ENCODE measurements at places on chromosomes 2 and 18.

- DNase-seq = peak; percentile 99
Measured at GRCh38 chr2:115199966-115200365, 757.5 kb downstream of the DPP10 start.

DNA sequence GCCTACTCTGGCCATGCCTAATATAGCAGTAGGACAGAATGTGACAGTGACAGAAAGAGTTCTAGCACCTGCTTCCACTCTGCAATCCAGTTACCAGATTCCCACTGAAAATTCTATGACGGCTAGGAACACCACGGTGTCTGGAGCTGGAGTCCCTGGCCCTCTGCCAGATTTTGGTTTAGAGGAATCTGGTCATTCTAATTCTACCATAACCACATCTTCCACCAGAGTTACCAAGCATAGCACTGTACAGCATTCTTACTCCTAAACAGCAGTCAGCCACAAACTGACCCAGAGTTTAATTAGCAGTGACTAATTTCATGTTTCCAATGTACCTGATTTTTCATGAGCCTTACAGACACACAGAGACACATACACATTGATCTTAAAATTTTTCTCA is 45.2 kb upstream of the TTR start:
- no peak for DNase-seq

DNA sequence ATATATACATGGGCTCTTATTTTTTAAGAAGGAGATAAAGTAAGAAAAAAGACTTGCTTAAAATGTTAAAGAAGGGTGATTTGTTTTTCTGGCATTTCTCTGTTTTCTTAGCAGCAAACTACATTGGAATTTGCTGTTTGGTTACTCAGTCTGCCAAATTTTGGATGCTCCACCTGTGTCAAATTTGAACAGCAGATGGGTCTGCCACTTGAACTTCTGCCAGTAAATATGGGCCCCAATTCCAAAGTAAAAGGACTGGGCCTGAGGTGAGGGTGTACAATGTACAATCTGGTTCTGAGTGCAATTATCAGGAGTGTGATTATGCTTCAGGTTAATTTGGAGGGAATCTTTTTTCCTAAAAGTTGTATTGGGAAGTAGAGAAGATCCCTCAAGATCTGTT is 794.5 kb downstream of the DSC3 start:
- no peak for DNase-seq

GRCh38 chr2:23617167-23617810 is 232.3 kb downstream of the KLHL29 start:
- DNase-seq = peak; percentile 85

DNA sequence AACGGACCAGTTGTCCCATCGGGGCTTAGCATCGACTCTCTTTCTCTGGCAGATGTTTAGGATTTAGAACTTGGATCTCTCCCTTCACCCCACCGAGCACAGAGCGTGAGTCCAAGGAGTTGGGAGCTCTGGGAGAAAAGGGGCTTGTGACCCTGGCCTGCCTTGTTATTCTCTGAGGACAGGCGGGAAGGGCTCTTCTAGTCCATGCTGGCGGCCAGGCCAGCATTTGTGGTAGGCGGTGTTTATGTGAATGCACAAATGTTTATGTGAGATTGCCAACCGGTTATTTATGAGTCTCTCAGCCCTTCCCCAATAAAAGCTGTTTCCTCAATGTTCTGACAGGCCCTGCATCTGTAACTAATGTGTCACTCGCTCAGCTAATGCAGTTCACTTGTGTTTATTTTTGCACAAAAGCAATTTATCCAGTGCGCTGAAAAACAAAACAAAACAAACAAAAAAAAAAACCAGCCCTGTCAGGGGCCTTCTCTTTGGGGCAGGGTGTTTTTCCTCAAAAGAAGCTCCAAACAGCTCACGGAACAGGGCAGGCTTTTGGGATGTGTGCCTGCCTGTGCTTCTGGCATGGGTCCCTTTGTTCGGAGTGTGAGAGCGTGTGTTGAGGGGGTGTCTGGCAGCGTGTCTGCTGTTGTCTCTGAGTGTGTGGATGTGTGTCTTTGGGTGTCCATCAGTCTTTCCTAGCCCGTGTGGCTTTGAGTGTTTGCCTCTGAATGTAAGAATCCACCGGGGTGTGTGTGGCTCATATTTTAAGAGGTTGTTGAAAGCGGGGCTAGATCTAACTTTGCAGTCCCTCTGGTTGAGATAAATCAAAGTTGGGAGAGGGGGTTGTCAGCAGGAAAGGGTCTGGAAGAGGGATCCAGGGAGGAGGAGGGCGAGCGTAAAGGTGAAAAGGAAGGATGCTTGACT is 52.8 kb upstream of the HAAO start:
- peak; percentile 98 for DNase-seq

DNA sequence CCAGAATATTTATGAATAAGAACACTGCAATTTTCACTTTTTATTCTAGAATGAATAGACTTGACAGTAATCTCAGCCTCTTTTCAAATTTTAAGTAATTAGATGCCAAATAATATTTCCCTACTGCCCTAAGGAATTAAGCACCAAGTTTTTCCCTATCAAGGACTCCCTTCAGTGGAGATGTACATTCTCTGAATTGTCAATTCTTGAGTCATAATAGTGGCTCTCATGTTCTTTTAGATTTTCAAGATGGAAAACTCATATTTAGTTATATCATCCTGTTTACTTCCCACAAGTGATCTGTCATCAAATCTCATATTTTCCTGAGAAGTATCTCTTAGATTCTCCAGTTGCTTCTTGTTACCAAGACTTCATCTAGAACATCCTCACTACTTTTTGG is 1248.9 kb upstream of the CHAC2 start:
- no peak for DNase-seq

DNA sequence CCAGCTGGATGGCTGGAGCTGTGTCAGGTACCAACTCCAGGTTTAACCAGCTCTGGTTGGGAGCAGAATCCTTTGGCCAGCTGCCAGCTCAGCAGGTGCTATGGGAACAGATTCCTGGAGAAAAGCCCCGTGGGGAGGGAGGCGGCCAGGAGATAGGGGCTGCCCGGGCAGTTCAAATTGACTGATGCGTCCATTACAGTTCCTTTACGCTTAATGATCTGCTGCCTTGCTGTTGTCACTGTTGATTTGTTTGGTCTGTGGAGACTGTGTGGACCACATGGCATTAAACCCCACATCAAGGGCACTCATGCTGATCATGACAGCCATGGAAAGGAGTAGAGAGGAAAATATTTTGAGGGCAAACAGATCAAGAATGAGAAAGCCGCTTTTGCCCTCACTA is 200.0 kb downstream of the TSN start:
- DNase-seq = no peak

GRCh38 chr2:33166287-33166881 is 219.6 kb downstream of the LTBP1 start:
- no peak for DNase-seq

GRCh38 chr2:223169830-223170605 is 118.0 kb downstream of the KCNE4 start:
- no peak for DNase-seq

GRCh38 chr2:235577404-235578330 is 83.8 kb downstream of the AGAP1 start:
- DNase-seq = peak; percentile 88

DNA sequence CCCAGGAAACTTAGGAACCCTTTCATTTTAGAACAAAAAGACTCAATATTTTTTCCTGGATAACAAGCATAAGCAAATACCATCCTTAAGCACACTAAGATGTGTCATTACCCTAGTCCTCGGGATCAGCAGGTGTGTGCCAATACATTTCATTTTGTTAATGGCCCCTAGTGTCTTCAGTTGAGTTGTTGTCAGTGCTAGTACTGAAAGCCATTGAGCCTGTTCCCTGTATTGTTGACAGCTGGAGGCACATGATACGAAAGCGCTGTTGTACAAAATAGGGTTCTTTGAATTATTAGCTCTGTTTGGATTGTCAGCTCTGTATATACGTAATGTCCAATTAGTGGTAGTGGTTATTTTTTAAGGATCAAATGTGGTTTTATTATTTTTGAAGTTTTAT is 29.5 kb downstream of the VAPA start:
- no peak for DNase-seq

DNA sequence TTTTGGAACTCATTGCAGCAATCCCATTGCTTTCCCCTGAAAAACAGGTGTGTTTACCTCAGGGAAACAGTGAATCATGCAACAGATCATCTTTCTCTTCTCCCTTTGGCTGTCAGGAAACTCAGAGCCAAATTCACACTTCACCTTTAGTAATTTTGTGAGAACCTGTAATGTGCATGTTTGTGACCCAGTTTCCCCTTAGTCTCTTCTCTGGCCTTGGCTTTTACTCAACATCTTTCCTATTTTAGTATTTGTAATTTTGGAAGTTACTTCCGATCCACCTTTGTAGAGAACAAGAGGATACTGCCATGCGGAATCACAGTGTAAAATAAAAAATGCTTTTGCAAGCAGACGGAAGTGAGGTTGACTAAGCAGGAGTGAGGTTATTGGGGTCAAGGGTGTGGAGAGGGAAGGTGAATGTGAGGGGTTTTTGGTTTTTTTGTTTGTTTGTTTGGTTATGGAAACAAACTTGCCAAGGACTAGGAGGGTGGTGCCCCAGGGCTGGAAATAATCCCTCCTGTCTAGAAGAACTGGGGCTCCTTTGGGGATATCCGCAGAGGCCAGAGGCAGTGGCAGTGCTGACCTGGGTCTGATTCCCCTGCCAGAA is 14.0 kb downstream of the ASPRV1 start:
- no peak for DNase-seq

DNA sequence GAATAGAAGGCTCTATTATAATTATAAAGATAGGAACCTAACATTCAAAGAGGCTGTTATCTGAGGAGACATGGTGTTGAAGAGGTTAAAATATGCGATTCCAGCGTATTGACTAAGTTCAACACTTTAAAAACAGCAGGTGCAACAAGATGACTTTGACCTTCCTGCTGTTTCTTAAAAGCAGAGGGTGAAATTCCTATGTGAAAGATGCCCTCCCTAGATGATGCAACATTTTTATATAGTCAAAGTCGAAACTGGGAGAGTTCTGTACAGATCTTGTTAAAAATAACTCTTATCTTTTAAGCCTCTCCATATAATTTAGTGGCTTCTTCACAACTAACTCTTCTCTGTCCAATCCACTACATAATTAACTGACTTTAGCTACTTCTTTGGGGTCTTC is 4.4 kb upstream of the ACKR3 start:
- no peak for DNase-seq

GRCh38 chr2:587087-587960 is 89.9 kb downstream of the TMEM18 start:
- DNase-seq = no peak

- peak; percentile 74 for DNase-seq
Measured at GRCh38 chr18:59460072-59460420, 101.0 kb upstream of the LMAN1 start.

GRCh38 chr2:162824304-162824703 is 14.3 kb downstream of the KCNH7 start:
- DNase-seq = no peak

DNA sequence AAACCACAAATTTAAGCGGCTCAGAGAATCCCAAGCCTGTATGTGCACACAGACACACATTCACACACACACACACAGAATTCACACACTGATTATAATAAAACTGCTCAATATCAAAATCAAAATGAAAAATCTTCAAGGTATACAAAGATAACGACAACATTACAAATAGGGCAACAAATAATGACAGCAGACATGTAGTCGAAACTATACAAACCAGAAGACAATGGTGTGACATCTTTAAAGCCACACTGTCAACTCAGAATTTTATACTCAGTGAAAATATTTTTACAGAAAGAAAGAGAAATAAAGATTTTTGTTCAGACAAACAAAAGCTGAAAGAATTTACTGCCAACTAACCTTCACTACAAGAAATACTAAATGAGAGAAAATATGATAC is 333.4 kb downstream of the INSIG2 start:
- no peak for DNase-seq

- no peak for DNase-seq
Measured at GRCh38 chr2:25835906-25836305, 42.4 kb downstream of the ASXL2 start.

DNA sequence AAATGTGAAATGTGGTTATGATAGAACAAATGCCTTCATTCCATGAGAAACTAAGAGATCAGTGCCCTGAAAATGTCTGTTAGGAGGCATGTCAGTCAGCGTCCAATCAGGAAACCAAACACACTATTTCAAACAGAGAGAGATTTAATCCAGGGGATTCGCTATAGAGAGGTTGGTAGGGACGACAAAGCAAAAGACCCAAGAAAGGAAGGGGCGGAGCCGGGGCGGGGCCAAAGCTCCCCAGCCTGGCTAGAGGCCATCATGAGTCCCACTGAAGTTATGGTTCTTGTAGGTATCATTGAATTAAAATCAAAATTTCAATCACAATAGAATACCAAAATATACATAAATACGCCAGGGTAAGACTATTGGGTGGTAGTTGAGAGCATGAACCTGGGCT is 32.9 kb upstream of the RNF149 start:
- no peak for DNase-seq

DNA sequence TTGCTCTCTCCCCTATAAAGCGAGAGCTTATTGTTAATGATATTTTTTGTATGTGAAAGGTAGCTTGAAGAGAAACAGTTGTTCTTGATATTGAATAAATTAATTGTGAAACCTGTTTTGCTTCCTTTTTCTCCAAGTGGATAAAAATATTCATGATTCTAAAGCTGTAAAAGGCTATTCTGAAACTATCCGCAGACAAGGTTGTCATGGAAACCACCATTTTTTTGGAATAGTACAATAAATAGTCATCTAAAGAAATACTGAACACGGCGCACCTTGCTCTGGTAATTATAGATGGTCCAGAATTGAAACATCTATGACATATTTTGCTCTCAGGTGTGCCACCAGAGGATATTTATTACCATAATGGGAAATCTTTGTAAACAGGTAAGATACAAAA is 1103.0 kb upstream of the SLC39A10 start:
- no peak for DNase-seq

GRCh38 chr18:41569867-41570266 is 385.2 kb upstream of the PIK3C3 start:
- DNase-seq = no peak

- DNase-seq = no peak
Measured at GRCh38 chr2:106160786-106161261, 33.3 kb downstream of the UXS1 start.

DNA sequence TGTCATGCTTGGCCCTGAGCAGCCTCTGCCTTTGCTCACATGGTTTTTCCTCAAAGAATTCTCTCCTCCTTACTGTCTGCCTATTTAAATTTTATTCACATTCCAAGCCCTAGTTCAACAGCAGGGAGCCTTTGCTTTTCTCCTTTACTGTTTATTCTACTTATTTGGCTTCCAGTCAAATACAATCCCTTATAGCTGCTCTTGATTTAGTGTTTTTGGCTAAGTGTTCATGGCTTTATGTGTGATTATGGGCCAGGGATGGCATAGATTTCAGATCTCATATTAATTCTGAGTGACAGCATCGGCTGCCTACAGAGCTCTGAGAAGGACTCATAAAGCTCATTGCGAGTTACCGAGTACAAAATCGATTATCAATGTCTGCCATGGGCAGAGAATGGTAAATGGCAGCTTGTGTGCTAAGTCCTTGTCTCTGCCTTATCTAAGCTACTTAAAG is 106.7 kb downstream of the METTL8 start:
- DNase-seq = peak; percentile 88

DNA sequence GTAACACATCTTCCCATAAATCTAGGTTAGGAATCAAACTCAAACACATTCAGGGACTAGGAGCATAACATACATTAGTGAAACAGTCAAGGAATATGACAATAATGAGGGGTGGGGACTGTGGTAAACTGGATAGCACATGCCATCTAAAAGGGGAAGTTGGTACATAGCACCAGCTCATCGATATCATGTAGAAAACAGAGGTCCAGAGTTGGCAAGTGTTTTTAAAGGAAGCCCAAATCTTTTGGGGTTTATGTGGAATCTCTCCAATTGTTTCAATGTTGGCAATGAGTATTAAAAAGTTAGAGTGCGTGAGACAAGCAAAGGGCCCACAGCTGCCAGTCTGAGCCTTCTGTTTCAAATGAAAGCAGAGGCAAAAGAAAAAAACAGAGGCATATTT is 24.4 kb downstream of the KLF7 start:
- DNase-seq = no peak
